ENCODE measurements at places on chromosomes 16 and 17.
A peak's percentile ranks its signal among the peaks of the same experiment; 100 is the strongest.

DNA sequence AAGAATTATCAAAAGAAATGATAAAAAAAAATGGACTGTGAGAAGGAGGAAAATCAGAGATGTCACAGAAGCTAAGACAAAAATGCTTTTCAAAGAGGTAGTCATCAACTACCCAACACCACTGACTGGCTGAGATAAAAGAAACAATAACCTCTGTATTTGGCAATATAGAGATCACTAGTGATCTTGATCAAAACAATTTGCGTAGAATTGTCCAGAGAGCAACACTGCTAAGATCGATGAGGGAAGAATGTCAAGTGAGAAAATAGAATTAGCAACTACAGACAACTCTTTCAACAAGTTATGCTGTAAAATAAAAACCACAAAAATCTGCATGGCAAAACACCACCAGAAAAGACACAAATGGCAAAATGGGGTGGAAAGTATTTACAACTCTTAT, 66.0 kb downstream of the BRIP1 start:
- no peak for DNase-seq

- no peak for DNase-seq
Measured at GRCh38 chr16:13896543-13897182, 23.3 kb upstream of the ERCC4 start.

DNA sequence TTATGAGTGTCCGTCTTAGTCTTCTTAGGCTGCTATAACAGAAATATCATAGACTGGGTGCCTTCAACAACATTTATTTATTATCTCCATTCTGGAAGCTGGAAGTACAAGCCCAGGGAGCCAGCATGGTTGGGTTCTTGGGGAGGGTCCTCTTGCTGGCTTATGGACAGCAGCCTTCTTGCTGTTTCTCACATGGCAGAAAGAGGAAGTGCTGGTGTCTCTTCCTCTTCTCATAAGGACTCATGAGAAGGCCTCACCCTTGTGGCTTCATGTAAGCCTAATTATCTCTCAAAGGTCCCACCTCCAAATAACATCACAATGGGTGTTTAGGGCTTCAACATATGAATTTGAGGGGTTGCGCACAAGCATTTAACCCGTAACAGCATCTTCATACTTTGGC, 207.0 kb upstream of the COX10 start:
- no peak for DNase-seq

DNA sequence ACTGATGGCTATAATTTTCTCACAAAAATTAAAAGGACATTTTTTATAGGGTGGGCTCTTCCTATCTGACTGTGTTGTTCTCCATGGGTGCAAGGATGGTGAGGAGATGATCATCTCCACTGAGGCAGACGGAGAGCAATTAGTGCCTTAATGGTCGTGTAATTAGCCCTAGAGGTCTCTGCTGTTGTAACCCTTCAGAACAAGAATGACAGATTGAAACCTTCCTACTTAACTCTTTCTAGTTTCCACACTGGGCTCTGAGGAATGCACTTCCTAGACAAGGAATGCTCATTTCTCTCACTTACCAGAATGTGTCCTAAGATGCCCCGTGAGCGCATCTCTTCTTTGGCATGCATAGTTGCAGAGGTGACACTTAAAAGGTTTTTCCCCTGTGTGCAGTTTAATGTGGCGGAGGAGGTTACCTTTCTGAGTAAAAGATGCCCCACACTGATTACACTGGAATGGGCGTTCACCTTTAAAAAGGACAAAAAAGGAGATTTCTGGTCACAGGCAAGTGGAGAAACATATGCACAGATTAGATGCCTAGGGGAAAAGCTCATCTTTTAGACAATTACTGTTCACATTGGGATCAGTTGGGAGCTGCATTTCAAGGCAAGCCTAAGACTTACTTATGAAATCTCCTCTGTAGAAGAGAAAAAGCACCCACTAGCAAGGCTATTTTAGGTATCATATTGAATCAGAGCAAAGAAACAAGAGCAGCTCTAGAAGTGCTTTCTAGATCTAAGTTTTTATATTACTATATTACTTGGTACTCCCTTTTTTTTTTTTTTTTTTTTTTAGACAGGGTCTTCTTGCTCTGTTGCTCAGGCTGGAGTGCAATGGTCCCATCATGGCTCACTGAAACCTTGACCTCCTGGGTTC, 53.6 kb downstream of the GRB7 start:
- DNase-seq: no peak

DNA sequence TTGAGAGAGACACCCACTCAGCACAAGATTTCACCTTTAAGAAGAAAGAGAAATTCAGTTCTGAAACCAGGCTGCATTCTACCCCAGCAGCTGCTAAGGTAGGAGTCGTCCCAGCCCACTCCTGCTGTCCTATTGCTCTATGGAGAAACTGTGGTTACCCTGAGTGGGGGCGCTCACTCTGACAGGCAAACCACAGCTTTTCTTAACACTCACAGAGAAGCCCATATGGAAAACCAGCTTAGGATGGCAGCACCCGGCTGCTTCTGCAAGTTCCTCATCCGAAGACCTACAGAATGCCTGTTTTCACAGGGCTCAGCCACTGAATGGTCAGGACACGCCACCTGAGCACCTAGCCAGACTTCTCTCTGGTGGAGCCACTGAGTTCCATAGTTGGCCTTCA, 7.5 kb downstream of the ATP5PD start:
- DNase-seq: no peak

GRCh38 chr16:85151603-85152413, 39.5 kb upstream of the CIBAR2 start:
- DNase-seq: no peak

DNA sequence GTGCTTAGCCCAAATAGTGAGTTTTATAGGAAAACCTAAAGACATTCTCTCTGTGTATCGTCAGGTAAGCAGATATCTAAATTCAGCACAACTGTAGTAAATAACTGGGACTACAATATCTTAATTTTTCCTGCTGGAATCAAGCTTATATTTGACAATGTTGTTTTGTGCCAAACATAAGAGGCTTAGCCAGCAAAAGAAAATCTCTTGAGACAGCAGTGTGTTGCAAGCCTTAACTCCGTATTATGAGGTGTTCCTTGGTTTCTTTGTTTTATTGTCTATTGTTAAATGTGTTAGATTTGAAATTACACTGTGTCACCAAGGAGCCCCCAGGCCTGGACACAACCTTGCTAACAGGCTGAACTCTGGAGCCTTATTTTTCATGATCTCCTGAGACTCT, 1570.6 kb upstream of the GOT2 start:
- no peak for DNase-seq

- peak; percentile 44 for DNase-seq
Measured at GRCh38 chr17:36778448-36778847, 158.8 kb upstream of the LHX1 start.

DNA sequence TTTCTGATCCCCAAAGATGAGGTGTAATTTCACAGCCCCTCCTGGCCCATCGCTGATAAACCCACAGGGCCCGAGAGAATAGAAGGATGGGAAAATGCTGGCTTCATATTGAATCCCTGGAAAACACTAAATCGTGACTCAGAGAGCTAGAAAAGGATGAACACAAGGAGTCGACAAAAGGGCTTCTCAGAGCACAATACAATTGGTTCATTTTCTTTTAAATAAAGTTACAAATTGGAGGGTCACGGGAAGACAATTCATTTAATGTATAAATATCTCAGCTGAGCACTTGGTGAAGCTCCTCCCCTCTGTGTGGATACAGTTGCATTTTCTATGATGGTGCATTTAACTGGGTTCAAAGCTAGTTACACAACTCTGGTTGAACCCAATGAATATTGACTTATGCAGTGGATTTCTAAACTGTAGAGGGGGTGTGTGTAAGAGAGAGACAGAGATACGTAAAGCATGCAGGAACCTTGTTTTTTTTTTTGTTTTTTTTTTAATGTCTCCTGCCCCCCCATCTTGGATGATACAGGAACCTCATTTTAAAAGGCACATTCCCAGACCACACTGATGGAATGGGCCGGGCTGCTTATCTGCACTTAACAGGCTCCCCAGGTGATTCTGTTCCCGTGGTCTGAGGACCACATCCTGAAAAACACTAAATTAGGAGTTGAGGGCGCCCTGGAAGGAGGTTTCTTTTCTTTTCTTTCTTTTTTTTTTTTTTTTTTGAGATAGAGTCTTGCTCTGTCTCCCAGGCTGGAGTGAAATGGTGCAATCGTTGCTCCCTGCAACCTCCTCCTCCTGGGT, 14.1 kb downstream of the TTYH2 start:
- DNase-seq: no peak

Data from NCI-H510A (cell line).